ENCODE measurements at places on chromosomes 7 and 10.
A peak's percentile ranks its signal among the peaks of the same experiment; 100 is the strongest.

DNA sequence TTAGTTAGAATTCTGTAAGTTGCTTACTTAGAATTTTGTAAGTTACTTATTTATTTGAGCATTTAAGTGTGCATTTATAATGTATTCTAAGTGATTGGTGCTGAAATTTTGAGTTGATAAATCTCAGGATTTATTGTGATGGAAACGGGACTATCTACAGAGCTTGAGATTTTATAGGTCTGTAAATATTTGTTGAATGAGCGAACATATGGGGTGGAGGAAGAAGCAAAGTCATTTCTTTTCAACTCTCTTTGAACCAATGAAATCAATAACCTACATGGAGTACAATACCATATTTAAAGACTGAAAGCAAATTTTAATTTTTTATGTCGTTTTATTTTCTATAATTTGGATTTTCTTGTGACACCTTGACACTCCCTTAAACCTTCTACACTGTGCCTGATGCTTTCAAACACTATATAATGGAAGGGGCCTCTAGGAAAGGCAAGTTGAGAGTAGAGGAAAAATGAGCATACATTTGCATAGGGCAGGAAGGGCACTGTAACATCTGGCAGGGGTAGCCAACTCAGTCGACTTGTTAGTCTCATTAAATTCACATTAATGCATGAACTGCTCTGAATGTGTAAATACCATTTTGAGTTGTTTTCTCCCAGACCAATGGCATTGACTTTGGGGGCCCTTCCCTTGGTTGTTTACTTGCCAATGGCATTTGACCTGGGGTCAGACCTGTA is 204.2 kb downstream of the DYNC1I1 start:
- no peak for DNase-seq

GRCh38 chr10:1516492-1517165 is 220.7 kb downstream of the ADARB2 start:
- no peak for DNase-seq

- no peak for DNase-seq
These were observed 40.2 kb downstream of the COA1 start for GRCh38 chr7:43689115-43689514.

DNA sequence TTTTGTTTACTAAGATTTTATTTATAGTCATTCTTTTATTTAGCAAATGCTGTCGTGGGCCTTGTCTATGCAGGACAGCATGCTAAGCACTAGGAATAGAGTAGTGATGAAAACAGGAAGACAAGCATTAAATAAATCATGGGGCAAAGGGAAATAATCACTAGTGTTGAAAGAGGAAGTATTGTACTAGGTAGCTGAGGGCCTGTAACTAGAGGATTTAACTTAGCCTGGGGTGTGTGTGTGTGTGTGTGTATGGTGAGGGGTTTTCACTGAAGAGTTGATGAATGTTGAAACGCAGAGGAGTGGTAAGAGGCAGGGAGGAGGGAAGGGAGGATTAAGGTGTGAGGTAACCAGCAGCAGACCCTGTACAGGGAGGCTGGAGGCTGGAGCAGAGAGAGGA is 446.4 kb downstream of the SDK1 start:
- no peak for DNase-seq

- no peak for DNase-seq
These were observed 48.5 kb upstream of the CFAP46 start for GRCh38 chr10:132990684-132991545.

GRCh38 chr7:46571996-46572395 is 650.9 kb upstream of the IGFBP3 start:
- DNase-seq = peak; percentile 40

GRCh38 chr10:96949039-96949683 is 117.1 kb downstream of the LCOR start:
- DNase-seq = no peak

- no peak for DNase-seq
These were observed 178.8 kb downstream of the LRMDA start for GRCh38 chr10:75610183-75610582.

DNA sequence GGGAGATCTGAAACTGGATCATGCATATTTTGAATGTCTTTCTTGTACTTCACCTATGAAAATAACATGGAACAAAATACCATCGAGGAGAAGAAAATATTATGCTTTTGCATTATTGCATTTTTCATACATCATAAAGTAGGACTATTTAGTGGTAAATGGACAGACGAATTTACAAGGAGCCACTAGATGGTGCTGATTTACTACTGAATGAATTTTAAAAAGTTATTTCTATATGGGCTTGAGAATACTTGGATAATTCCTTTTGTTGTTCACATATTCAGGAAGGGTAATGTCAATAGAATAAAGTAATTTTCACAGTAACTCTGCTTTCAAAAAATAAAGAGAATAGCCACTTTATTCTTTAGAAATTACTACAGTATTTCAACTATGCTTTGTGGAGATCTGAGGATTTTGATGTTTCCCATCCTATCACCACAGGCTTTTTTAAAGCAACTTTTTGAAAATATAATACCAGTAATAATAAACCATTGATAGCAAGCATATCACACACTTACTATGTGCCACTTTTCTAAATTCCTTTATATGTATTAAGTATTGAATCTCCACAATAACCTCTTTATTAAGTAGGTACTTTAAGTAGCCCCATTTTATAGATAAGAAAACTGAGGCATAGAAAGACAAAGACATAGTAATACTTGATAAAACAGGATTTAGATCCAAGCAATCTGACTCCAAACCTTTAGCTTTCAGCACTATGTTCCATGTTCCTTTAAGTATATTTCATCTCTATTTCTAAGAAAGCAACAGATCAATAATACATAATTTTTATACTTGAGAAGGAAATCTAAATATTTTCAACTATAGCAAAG is 38.6 kb downstream of the NEBL start:
- DNase-seq = peak; percentile 7

DNA sequence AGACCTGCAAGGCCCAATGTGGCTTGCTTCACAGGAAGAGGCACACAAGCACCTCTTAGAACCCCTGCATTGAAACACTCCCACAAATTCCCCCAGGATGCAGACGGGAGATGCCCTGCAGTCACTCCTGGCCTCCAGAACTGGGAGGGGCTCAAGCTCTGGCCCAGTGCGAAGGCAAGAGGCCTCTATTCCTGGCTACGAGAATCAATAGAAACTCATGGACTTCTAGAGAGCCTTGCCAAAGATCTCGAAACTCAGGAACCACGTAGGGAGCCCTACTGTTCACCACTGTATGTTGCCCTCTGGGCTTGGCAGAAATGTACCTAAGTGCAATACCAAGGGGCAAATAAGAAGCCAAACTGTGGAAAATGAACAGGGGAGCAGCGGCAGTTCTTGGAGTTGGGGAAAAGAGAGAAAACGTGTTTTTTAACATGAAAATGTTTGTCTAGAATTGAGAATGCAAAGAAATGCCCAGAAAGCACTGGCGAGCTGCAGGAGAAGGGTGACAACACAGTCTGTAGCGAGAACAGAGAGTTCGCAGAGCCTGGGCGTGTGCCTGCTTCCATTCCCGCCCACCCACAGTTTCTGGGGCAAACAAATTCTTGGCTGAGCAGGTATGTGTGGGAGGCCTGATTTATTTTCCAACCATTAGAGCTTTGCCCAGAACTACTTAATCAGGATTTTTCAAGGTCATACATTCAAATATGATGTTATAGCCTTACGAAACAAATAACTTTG is 260.5 kb upstream of the KLF14 start:
- DNase-seq = no peak

DNA sequence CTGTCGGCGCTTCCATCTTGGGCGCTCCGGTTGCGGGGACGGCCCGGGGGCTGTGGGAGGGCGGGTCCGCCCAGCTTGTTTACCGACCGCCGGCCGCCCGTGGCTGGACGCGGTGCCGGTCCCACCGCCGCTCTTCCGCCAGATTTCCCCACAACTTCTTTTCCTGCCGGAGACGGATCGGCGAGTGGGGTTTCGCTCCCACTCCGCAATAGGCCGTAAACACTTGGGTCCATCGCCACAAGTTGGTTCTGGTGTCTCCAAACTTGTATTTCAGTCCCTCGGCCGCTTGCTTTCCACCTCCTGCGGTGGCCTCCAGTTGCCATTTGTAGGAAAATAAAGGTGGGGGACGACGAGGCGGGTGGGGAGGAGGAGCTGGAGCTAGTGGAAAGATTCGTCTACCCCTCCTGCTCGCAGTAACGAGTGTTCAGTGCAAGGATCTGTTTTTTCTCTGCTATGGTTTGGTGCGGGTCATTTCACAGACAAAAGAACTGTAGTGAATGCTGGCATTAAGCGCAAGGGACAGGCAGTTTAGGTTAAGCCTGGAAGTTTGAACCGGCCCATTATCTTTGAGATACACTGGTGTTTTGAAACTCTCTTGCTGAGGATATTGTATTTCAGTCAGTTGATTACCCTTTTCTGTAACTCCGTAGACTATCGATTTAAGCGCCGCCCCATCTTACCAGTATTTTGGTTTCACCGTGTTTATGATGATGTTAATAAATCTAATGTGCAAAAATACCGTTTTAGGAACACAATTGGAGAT is 24.3 kb upstream of the ZRANB1 start:
- peak; percentile 60 for DNase-seq

DNA sequence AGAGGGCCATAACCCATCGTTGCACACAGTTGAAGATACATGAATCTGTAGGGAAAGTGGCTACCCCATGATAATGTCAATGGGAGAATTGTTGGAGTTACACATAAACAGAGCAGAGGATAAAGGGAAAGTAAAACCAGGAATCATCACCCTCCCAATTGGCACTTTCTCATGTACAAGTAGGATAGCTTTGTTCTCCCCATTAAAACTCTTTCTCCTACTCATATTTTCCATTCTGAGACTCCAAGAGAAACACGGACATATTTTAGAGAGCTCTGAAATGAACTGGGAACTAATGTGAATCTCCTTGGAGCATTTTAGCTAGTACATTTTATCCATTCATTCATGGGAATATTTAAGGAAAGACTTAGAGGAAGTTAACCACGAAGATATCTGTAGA is 17.2 kb upstream of the LRRC17 start:
- DNase-seq = peak; percentile 44

Measured in EH (cell line).